ENCODE measurements at places on chromosomes 3 and 15. TPM values are rescaled to one million over a fixed set of nuclear protein-coding genes. Genes with fewer than 3 reads are reported as not detected.

GRCh38 chr15:78075490-78076230 lies 1.9 kb downstream of the TBC1D2B start:
- peak overlapping the region; percentile 90 for H3K27ac ChIP-seq
- peak overlapping the region; percentile 67 for H3K4me3 ChIP-seq
- DNase-seq = no peak
- H3K27me3 ChIP-seq = no peaks in the 10 kb centered on the region
- H3K36me3 ChIP-seq = no peaks in the 10 kb centered on the region
- H3K4me1 ChIP-seq = peaks cover 40% of the 10 kb centered on the region

GRCh38 chr3:37833302-37834186 lies 28.1 kb upstream of the CTDSPL start:
- H3K36me3 ChIP-seq = no peaks in the 10 kb centered on the region
- no peak for DNase-seq
- no peaks in the 10 kb centered on the region for H3K4me1 ChIP-seq

ZNF80 gene
- not detected for total RNA-seq

SLC24A5 gene
- total RNA-seq = not detected

GOLGA6L10 gene
- 3.5 TPM for total RNA-seq

GRCh38 chr3:99911433-99911832 lies 93.8 kb downstream of the CMSS1 start:
- H3K4me3 ChIP-seq = no peak overlapping the region
- H3K36me3 ChIP-seq = no peaks in the 10 kb centered on the region
- no peak overlapping the region for H3K27ac ChIP-seq
- H3K4me1 ChIP-seq = 0 out of 2 replicates have a peak, but pooled peaks cover 3% of the 10 kb centered on the region
- H3K27me3 ChIP-seq = no peaks in the 10 kb centered on the region
- DNase-seq = no peak

DNA sequence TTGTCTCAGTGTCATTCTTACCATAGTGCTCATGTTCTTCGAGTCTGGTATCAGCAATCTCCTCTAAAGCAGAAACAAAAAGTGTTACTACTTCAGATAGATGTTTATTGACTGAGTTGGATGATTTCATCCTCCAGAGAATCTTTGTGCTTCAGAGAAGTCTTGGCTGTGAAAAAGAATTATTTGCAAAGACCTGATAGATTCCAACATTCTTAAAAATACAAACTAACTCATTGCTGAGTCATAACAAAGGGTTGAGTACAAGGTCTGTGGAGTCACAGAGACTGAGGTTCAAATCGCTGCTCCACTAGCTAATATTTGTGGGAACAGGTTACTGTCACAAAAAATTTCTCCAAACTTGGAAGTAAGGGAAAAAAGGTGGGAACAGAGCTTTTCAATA lies 9.0 kb upstream of the STRIT1 start:
- no peaks in the 10 kb centered on the region for H3K4me1 ChIP-seq
- H3K4me3 ChIP-seq = no peak overlapping the region
- no peaks in the 10 kb centered on the region for H3K36me3 ChIP-seq
- no peak for DNase-seq
- H3K27ac ChIP-seq = no peak overlapping the region
